ENCODE measurements at places on chromosomes 4 and X.

GRCh38 chr4:129950217-129950616 is 854.3 kb downstream of the C4orf33 start:
- DNase-seq, result no peak

GRCh38 chr4:7474320-7474719 is 39.6 kb upstream of the PSAPL1 start:
- no peak for DNase-seq

DNA sequence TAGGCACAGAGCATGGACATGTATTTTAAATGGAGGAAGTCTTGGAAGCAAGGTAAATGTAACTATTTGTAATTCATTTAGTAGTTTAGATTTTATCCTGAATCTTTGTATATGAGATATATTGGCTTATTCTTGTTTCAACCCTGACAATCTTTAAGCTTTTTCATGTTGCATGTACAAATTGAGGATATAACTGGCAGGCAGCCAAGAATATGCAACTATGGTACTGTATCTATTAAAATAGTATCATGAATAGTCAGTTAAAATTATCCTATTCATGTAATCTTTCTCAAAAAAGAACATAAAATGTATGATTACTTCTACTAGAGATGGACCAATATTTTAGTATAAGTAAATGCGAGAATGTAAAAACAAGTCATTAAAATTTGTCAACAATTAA is 1141.5 kb downstream of the PCDH18 start:
- no peak for DNase-seq

DNA sequence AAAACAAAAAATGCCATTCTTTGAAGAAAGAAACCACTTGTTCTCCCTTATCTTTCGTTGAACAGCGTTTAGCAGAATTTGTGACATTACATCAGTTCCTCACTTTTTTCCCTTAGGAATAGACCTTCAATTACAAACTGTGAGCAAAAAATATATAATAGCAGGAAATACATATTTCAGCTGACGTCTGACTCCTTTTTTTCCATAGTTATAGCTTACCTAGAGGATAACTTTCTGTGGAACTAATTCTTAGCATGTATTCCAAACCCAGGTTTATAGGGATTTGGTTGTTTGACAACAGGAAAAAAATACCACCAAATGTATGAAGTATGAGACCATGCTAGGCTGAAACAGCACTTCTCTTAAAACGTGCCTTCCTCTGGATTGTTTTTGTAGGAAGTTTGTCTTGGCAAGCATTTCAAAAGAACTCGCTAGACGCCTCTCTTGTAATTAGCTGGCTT is 2.0 kb upstream of the LIMCH1 start:
- no peak for DNase-seq

DNA sequence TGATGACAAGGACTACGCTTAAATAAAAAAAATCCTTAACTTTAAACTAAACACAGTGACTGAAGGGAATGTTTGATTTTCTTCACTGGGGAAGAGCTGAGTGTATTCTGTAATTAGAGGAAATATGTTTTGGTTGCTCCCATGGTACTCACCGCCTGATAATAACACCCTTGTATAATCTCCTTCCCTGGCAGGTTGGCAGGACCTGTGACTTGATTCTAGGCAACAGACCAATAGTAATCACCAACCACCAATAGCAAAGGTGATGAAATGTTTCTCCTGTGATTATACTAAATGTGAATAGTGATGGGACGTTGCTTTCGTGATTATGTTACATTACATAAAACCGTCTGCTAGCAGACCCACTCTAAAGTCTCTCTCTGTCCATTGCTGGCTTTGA is 536.8 kb upstream of the CPEB2 start:
- no peak for DNase-seq
